Stimulated activated CD8-positive, alpha-beta memory T cell treated with anti-CD3 and anti-CD28 coated beads, Interleukin-2, amount 100 ng/mL, for 1 hour (primary cell): ENCODE measurements at places on chromosomes 13 and 19.
A peak's percentile ranks its signal among the peaks of the same experiment; 100 is the strongest.

DNA sequence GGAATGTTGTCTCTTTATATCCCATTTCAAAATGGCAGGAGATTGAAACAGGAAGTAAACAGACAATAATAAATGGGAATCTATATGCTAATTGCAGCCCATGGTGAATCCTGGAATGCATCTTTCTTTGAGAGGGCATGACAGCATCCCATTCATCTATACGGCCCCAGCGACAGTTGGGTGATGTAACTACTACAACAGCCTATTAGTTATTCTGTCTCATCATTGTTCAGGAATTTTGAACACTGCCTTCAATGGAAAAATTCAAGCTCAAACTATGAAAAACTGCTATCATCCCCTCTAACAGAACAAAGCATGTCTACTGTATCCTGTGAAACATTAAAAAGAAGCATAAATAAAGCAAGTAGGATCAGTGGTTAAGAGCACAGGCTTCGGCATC, 262.1 kb downstream of the DCT start:
- DNase-seq: no peak

DNA sequence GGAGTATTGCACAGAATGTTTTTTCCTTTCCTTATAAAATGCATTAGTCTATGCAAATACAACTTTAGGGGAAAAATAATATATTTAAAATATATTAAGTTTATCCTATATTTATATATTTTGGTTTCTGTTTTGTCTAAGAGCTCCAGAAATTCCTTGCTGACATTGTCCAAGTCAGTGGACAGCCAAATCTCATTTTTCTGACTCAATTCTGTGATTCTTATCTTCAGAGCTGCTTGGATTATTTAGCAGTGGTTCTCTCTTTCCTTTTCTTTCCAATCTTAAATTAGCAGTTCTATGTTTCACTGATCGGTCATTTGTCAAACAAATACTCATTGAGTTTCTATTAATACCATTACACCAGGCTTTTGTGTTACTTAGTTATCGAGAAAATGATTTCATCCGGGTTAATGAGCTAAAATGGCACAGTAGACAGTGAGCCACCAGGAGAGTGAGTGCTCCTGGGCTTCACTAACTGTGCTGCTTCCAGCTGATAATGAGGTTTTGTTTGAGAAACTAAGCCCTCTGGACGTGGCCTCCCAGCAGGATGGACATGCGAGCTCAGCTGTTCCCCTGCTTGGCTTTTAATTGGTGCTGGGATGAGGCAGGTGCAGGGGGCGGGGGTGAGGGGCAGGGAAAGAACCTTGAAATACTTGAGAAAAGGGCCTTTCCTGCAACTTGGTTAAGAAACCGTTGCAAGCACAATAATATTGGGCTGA, 44.0 kb downstream of the ATP11A start:
- DNase-seq: no peak

GRCh38 chr19:49889687-49890348, 6.9 kb downstream of the IL4I1 start:
- peak; percentile 38 for DNase-seq

DNA sequence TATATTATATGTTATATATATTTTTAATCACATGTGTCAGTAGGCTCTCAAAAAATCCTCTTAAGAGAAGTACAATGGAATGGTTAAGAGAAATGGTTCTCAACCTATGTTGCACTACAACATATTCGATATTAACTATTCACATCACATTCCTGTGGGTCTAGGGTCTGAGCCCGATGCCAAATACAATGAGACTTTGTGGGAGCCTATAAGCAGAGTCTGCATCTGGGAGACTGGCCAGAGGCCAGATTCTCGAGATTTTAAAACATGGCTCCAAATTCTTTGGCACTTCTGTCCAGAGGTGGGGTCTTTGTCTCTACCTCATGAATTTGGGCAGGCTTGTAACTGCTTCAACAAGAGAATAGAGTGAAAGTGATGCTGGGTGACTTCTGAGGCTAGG, 79.4 kb upstream of the NBEA start:
- no peak for DNase-seq
